NCI-H460 (cell line): ENCODE measurements at places on chromosomes 7 and 10. TPM values are rescaled to one million over a fixed set of nuclear protein-coding genes. Genes with fewer than 3 reads are reported as not detected.

- no peak for DNase-seq
These were observed 62.1 kb downstream of the MET start for GRCh38 chr7:116733924-116734580.

DNA sequence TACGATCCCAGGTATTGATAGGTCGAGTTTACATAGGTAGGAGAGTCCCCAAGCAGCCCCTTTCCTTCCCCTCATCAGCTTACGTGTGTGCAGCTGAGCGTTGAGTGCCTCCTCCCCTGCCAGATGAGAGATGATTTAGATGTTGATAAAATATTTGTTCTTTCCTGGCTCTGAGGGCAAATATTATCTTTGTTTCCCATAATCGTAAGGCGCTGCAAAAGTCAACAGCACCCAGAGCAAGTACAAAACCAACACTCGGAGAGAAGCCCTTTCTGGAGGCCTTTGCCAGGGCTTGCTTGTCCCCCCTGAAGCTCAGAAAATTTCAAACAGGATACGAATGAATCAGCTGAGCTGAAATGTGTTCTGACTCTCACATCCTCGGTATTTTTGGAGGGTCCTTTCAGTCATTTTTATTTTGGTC lies 683.2 kb downstream of the LRMDA start:
- DNase-seq, result no peak

Gene UTF1
- not detected in 2 replicates for total RNA-seq

GRCh38 chr10:104301907-104302690 lies 33.1 kb downstream of the GSTO2 start:
- DNase-seq, result no peak
